ENCODE measurements at places on chromosomes 16 and 17. TPM values are rescaled to one million over a fixed set of nuclear protein-coding genes. Genes with fewer than 3 reads are reported as not detected.

DNA sequence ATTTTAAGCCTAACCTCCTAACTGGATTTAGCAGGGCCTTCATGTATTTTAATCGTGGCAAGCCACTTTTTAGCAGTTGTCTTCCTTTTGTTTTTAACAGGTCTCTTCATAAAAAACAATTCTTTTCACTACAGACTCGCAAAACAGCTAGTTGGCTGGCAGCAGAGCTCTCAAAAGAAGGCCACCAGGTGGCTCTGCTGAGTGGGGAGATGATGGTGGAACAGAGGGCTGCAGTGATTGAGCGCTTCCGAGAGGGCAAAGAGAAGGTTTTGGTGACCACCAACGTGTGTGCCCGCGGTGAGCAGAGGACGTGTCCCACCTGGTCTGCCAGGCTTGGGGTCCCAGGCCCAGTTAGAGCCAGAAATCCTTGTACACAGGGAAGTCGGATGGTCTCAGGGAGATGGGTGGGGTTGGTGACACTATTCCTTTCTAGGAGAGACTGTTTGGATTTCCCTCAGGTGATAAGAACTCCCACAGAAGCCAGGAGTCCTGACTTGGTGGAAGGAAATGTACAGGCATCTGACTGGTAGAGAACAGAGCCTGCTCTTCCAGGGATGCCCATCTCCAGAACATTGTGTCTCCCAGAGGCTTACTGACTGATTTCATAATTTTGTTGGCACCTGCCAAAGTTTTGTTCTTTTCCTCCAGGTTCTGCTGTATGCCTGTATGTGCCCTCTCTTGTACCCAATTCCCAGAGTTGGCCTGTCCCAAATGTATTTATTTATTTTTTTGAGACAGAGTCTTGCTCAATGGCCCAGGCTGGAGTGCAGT lies 14.9 kb upstream of the DDX19A start:
- DNase-seq: peak; percentile 41

DNA sequence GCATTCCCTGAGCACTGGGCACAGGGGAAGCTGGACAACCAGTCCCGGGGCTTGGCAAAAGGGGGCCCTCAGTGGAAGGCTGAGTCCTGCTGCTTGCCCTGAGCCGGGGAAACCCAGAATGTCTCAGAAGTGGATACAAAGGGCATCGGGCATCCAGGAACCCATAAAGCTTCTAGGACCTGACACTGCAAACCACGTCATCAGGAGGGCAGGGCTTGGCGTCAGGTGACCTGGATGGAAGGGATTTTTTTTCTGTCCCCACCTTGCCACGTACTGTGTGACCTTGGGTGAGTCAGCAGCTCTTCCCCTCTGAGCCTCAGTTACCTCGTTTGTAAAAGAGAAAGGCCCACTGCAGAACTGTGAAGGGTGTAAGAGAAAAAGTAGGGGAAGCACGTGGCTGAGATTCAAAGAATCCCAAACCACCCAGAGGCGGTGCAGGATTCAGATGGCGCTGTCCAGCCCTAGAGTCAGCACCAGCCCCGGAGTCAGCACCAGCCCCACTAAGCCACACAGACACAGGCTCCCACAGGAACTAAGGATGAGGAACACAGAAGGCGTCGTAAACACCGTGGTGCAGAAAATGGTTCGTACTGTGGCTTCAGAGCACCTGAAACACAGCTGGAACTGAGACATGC lies 53.7 kb downstream of the C16orf95 start:
- peak; percentile 37 for DNase-seq

GRCh38 chr17:51650202-51650601 lies 389.9 kb downstream of the UTP18 start:
- DNase-seq: no peak

- no peak for DNase-seq
Measured at GRCh38 chr17:50541402-50541715, 5.6 kb upstream of the SPATA20 start.

DNA sequence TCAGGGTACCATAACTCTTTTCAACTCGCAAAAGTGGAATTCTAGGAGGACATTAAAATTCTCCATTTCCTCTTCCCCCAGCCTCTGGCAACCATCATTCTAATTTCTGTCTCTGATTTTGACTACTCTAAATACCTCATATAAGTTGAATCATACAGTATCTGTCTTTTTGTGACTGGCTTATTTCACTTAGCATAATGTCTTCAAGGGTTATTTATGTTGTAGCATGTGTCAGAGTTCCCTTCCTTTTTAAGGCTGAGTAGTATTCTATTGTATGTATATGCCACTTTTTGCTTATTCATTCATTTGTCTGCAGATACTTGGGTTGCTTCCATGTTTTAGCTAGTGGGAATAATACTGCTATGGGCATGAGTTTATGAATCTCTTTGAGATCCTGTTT lies 12.0 kb downstream of the RNF135 start:
- no peak for DNase-seq

DNA sequence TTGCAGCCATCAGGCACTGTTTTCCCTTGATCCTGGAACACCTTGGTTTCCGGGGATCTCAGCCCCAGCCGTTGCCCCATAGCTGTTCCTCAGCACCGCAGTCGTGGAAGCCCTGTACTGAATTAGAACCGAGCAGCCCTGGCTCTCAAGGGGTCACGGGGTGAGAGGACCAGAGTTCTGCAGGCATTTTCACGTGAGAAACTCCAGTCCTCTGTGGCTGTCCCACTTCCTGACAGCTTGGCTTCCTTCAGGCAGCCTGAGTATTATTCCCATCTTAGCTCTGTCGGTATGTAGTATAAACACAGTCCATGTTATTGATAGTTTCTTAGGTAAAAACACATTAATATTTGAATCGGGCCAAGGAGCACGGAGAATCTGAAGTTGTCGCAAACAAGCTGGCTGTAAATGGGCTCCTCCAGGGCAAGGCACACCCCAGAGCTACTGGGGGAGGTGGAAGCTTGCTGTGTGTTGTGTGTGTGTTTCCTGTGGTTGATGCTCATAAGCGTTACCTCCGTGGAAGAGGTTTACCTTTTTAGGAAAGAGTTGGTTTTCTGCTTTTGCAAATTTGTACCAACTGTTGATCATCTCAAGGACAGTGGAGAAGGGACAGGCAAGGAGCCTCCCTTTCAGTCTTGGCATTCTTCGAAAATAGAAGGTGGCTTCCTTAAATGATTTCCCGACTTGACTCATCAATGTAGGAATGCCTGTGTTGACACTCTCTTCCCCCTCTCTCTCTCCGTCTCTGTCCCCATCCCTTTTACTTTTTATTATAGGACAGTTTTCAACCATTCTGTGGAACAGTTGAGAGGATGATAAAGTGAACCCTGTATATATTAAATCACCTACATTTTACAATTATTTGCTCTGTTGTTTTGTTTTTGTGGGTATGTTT lies 208.9 kb upstream of the CHMP6 start:
- DNase-seq: peak; percentile 85

GRCh38 chr17:80811181-80812105 lies 180.2 kb upstream of the CHMP6 start:
- peak; percentile 79 for DNase-seq

DNA sequence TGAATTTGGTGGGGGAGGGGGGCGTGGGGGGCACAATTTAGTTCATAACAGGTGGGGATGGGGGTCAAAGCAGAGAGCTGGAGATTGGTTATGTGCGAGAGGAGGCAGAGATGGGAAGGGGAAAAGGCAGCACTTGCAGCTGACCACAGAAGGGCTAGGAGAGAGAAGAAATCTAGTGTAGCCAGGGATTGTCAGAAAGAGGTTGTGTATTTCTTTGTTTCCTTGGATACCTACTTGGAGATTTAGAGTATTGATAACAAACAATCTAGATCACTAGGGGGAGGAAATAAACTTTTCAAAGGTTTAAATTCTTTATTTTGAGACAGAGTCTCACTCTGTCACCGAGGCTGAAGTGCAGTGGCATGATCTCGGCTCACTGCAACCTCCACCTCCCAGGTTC lies 47.1 kb upstream of the YPEL2 start:
- DNase-seq: no peak

DNA sequence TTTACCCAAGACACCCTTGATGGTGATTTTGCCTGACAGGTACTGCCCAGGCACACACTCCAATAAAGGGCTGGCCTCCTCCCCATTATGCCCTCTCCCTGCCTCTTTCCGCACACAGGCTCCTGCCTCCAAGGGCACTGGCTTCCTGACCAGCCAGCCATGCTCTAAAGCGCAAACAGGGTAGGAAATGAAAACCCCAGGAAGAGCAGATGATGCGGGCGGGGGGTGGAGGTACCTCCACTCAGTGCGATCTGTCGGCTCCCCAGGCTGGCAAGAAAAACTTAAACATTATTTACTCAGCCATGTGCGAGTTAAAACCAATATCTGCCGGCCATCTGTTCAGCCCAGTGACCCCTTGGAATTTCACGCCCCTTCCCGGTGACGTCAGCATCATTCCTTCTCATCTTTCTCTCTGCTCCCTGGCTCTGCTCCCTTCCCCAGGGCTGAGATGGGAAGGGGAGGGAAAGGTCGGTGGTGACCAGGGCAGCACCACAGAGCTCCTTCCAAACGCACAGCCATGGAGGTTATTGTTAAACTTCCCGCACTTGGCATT lies 262.5 kb downstream of the CBLN1 start:
- DNase-seq: no peak

- DNase-seq: no peak
Measured at GRCh38 chr16:67397036-67397801, 3.9 kb upstream of the TPPP3 start.

GRCh38 chr17:35568561-35568960 lies 7.9 kb upstream of the SLFN14 start:
- DNase-seq: peak; percentile 57

- DNase-seq: no peak
Measured at GRCh38 chr16:47928008-47928407, 227.8 kb downstream of the ABCC12 start.

GRCh38 chr16:2950773-2951172 lies 13.3 kb upstream of the KREMEN2 start:
- no peak for DNase-seq

DNA sequence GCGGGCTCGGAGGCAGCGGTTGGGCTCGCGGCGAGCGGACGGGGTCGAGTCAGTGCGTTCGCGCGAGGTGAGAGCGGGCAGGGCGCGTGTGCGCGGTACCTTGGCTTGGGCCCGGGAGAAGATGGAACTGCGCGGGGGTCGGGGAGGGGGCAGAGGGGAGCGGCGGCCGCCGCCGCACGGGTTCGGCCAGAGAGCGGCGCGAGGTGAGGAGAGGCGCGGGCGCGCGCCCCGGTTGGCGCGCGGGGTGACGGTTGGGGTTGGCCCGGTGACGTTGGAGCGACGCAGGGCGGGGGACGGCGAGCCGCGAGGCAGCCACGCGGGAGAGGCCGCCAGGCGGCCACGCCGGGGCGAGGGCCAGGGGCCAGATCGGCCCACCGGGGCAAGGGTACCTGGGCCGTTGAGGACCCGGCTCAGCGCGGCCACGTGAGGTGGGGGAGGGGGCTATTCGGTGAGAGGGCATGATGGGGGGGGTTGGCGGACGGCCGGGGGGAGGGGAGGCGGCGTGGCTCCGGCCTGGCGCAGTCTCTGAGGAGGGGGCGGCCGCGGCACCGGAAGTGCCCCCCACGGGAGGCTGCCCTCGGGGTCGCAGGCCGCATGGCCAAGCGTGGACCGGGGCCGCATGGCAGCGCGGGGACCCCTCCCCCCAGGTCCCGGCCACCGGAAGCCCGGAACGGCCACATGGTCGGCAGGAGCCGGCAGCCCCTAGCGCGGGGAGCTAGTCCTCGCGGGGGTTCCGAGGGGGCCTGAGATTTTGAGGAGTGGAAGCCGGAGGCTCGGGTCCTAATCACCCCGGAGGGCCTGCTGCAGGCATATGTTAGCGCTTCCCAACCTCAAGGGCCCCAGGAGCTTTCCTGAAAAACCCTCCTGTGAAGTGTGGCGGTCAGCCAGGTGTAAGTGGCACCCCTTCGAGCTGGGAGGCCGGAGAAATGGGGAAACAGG lies 527 bp downstream of the EIF5A start:
- peak; percentile 74 for DNase-seq

- no peak for DNase-seq
Measured at GRCh38 chr16:69324585-69325253, 5.7 kb downstream of the PDF start.

DNA sequence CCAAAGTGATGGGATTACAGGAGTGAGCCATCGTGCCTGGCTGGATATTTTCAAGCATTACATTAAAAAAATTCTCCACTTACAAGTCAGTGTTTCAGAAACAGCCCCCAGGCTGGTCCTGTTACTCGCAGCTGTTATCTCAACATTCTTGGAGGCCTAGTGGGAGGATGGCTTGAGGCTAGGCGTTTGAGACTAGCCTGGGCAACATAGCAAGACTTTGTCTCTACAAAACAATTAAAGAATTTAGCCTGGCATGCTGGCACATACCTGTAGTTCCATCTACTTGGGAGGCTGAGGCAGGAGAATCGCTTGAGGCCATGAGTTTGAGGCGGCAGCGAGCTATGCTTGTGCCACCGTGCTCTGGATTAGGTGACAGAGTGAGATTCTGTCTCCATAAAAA lies 26.5 kb upstream of the SPNS3 start:
- no peak for DNase-seq

GRCh38 chr17:64494121-64494520 lies 2.7 kb downstream of the POLG2 start:
- no peak for DNase-seq

DNA sequence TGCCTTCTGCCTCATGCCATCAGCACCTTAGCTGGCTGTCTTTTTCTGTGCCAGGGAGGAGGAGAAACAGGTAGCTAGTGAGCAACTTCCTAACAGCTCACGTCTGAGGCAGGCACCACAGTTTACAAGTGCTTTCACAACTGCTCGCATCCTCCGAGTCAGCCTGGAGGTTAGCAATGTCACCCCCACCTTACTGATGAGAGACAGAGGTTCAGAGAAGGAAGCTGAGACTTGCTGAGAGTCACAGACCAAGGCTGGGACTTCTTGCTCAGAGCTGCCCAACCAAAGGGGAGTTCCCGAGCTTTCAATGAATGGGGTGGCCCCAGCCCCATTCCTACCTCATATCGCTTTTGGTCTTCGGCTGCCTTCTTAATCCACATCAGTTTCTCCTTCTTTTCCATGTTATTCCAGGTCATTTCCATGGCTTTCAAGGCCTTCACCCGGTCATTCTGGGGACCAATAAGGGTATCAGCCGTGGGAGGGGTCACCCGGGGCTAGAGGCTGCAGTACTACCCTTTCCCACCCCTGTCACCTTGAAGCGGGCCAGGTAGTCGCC lies 9.6 kb downstream of the UBTF start:
- DNase-seq: peak; percentile 58

DNA sequence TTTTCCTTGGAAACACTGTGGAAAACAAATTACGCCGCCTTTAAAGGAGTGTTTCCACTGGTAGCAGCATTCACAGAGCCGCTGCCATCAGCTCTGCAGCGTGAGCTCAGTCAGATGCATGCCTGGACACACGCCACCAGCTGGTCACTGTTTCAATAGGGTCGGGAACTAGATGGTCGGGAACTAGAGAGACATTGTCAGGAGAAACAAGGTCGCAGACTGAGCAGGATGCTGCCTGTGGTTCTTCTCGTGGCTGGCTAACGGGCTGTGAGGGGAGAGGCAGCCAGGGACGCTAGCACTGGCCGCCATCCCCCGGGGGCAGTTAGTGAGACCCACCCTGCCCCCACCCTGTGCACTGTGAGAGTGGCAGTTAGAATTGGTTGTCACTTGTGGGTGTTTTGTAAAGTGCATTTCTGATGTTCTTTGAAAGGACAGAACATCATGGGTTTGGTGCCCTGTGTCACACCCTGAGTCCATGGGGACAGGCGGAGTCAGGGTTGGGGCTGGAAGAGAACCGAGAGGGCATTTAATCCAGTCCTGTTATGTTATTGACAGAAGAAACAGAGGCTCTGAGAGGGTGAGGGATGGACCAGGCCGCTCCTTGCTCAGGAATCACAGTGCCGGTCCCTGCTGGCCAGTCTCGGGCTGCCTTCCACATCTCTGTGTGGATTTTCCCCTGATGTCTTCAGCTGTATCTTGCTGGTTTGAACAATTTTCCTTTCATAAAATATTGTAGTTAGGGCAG lies 86.3 kb downstream of the SPECC1 start:
- no peak for DNase-seq

TBC1D3I gene
- 1.1 TPM for total RNA-seq

TBC1D3C gene
- total RNA-seq: not detected

DPEP3 gene
- 0.28 TPM for total RNA-seq

TVP23A gene
- total RNA-seq: not detected

SIAH1 gene
- 15.5 TPM for total RNA-seq

All from activated CD8-positive, alpha-beta memory T cell treated with anti-CD3 and anti-CD28 coated beads, Interleukin-2, amount 10 ng/mL, durations not matched to agents 7 days and 5 days (primary cell).